ENCODE measurements at places on chromosomes 16 and 17.

DNA sequence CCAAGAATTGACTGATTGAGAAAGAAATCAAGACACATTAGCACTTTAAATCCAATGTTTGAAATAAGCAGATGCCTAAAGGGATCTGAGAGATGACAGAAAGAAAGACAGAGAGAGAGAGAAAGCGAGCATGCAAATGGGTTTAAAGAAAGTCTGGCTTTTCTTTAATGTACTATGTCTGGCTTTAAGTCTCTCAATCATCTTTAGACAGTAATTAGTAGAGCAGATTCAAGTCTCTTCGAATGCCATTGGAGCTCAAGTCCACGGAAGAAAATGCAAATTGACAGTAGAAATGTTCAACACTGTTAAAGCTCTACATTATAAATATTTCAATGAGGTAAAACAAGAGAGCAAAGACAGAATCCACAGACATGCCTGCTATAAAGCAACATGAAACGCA lies 1480.2 kb upstream of the CDH8 start:
- no peak for DNase-seq

GRCh38 chr17:45135978-45136791 lies 698 bp downstream of the ACBD4 start:
- DNase-seq, result peak; percentile 38

DNA sequence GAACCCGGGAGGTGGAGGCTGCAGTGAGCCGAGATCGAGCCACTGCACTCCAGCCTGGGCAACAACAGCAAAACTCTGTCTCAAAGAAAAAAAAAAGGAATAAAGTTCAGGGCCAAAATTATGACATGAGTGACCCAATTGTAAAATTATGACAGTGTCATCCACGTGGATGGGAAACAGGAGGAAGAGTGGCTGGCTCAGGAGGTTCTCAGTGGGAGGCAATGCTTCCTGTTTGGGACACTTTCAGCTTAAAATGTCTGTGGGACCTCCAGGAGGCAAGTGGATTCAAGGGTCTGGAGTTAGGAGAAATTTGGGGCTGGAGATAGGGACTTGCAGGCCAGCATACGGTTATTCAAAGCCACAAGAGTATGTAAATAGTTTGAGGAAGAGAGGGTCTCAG lies 8.0 kb upstream of the STX4 start:
- DNase-seq, result no peak

GRCh38 chr17:15963670-15964110 lies 18.8 kb downstream of the ADORA2B start:
- peak; percentile 87 for DNase-seq

GRCh38 chr17:80284631-80285030 lies 24.0 kb downstream of the RNF213 start:
- DNase-seq, result no peak
